Activated CD4-positive, alpha-beta T cell treated with anti-CD3 and anti-CD28 coated beads, Interleukin-2, amount 10 ng/mL, durations not matched to agents 7 days and 5 days (primary cell): ENCODE measurements at places on chromosomes 7 and 10. TPM values are rescaled to one million over a fixed set of nuclear protein-coding genes. Genes with fewer than 3 reads are reported as not detected.

CTAGE8 gene
- total RNA-seq = 0.97 TPM

OR2A42 gene
- total RNA-seq = 0.04 TPM

LRMDA gene
- not detected for total RNA-seq

FAM237B gene
- not detected for total RNA-seq

ZNF37A gene
- 22.3 TPM for total RNA-seq

SPDYE3 gene
- total RNA-seq = not detected

FAM131B gene
- total RNA-seq = 0.29 TPM

ITPRID1 gene
- not detected for total RNA-seq

PLEKHA8 gene
- total RNA-seq = 5.2 TPM

DNA sequence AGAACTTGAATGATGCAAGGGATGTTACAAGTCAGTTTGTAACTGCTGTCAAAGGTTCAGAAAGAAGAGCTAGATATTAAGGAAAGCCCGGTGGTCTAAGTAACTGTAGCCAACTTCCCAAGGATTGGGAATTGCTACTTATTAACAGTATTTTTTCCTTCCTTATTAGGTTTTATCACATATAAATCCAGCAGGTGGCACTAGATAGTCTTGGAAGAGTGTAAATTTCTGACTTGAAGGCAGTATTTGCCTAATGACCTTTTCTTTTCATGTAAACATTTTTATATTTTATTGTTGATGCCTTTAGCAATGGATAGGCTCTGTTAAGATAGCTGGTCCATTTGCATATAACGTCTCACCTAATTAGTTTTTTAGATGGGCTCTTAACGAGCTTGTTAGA lies 51.2 kb downstream of the ANLN start:
- DNase-seq = no peak

DNA sequence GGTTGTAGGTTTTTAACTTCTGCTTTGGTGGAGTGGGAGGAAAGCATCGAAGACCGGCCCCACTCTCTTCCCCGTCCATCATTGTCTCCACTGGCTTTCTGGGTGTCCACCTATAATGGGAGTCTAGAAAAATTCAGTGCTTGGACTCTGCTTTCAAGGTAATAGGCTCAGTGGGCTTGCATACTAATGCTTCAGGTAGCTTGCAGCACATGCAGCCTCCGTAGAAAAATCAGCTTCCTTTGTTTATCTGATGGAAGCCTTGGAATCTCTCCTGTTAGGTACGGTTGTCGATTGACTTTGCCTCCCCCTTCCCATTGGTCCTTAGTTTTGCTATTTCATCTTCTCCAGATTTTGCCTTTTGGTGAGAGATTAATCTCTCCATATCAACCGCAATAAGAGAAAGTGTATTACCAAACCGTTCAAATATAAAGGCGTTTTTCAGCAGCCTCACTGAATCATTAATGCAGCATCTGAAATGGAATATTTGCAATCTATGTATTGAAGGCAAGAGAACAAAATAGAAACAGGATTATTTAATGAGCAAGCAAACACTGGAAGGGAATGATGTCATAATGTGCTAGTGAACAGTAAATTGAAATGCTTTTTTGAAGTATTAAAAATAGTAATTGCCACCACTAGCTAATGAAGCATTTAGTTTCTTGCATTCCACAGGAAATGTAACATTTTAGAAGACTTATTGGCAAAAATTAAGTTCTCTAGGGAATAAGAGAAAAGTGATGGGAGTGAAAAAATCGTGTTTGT lies 944 bp downstream of the AVL9 start:
- DNase-seq = no peak

DNA sequence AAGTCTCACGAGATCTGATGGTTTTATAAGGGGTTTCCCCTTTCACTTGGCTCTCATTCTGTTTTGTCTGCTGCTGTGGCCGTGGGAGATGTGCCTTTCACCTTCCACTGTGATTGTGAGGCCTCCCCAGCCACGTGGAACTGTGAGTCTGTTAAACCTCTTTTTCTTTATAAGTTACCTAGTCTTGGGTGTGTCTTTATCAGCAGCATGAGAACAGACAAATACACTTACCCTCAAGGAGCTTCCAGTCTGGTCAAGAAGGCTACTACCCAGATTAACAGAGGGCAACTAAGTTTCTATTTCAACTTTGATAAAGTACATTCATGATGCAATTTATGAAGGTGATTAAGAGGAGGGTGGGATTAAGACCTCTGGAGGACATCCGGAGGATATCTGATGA lies 13.1 kb downstream of the SMKR1 start:
- DNase-seq = no peak

- no peak for DNase-seq
Observed at GRCh38 chr7:124697746-124698145, 67.8 kb downstream of the GPR37 start.

DNA sequence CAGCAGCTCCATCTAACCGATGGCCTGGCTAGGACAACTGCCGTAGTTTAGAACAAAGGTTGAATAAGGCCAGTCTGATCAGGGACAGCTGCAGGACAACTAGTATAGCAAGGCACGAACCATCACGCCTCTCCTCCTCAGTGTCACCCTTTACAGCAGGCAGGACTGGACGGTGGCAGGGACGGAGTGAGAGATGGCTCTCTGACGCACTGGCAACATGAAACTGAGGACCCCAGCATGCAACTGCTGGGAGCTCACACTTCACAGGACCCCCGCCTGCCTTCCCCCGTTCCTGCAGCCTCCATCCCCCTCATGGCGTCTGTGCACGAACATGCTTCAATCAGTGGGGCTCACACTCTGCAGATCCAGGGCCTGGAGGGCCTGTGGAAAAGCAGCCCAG lies 53.7 kb downstream of the ZRANB1 start:
- DNase-seq = no peak

DNA sequence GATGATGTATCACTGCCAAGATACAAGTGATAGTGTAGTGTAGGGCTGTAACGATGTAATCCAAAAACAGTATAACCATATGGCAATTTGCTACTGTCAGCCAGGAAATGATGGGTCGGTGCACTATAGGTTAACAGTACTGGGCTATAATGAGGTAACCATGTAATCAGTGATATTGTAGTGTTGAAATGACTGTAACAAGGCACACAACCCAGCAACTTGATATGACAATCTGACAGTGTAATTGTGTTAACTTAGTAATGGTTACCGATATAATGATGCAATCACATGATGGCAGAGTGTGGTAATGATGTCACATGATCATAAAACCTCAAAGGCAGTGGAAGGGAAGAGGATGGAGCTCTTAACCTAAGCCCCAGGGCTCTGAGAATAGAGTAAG lies 73.8 kb upstream of the SLF2 start:
- no peak for DNase-seq

GRCh38 chr10:103114876-103115275 lies 78.2 kb downstream of the NT5C2 start:
- no peak for DNase-seq

DNA sequence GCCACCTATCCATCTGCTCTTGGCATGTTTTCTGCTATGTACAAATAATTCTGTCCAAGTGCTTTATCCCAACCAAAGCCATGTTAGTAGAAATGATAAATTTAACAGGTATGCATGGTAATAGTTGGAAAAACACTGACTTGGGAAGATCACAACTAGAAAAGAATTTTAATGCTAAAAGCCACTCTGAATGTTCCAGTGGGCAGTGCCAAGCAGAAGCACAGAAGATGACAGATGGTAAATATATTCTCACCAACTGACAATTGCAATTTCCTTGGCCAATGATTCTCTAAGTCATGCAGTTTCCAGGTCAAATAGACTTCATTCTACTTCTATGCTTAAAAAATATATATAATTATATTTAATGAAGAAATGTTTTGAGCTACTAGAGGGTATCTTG lies 83.6 kb upstream of the SEMA3C start:
- DNase-seq = no peak

- DNase-seq = peak; percentile 63
Observed at GRCh38 chr7:148699024-148699781, 500 bp downstream of the CUL1 start.

DNA sequence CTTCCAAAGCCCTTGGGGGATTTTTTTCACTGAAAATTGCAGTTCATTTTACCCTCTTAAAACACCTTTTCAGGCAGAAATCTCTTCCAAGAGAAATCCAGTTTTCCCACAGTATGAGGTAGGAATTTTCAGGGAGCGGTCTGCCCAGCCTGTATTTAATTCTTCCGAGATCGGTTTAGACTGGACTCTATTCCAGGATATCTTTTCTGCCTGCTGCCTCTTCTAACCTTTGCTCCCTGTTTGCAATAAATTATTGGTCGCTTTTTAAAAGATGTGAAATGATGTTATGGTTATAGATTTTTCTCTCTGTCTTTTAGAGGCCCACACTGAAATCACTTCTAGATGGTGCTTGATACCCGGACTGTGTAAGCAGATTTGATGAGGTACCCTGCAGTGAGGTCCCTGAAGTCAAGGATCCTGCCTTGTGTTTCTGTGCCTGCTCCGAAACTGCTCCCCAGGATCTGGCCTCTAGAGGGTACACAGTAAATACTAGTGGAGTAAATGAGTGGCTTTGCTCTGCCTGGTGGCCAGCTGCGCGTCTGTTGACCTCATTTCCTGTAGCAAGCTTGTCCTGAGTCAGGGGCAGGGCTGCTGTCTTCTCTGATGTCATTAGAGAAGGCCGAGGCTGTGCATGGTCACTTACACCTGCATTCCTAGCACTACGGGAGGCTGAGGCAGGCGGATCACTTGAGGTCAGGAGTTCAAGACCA lies 191.6 kb downstream of the FANK1 start:
- no peak for DNase-seq

DNA sequence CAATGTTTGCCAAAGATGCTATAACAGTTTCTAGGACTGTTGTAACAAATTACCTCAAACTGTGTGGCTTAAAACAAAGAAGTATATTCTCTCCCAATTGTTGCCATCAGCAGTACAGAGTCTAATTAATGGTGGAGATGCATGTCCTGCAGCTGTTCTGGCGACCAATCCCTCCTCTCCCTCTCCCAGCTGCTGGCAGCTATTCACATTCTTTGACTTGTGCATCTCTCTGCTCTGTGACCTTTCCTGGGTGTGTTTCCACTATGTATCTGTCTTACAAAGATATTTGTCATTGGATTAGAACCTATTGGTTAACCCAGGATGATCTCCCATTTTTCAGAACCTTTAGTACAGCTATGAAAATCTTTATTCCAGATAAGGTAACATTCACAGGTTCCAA lies 561.7 kb upstream of the POM121L12 start:
- DNase-seq = no peak

DNA sequence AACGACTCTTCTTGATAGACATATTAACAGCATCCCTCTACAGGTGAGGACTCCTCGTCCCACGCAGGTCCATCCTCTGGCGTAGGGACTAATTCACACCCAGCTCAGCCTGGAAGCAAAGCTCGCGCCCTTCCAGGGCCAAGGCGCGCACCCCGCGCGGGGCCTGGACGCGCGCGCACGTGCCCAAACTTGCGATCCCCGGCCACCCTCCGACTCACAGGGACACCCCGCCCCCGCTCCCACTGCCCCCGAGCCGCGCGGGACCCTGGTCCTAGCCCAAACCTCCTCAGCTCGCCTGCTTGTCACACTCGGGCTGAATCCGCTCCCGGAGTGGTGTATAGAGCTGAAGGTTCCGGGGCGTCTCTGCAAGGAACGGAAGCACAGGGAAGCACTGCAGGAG lies 76.9 kb downstream of the ZNF248 start:
- no peak for DNase-seq

GRCh38 chr10:17790651-17791050 lies 18.5 kb upstream of the MRC1 start:
- no peak for DNase-seq

- DNase-seq = no peak
Observed at GRCh38 chr10:115056186-115056585, 37.0 kb upstream of the ATRNL1 start.

DNA sequence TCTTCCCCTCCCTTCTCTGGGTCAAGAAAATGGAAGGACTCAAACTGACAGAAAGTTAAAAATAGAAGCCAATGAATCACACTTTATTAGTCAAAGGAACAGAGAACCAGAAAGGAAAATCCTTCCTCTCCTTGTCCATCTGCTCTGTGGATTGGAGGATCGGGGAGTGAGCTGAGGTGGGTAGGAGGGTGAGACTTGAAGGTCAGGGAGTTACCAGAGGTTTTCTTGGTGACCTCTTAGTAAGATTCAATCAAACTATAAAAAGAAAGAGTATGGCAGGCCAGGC lies 12.2 kb downstream of the TLX1 start:
- no peak for DNase-seq

DNA sequence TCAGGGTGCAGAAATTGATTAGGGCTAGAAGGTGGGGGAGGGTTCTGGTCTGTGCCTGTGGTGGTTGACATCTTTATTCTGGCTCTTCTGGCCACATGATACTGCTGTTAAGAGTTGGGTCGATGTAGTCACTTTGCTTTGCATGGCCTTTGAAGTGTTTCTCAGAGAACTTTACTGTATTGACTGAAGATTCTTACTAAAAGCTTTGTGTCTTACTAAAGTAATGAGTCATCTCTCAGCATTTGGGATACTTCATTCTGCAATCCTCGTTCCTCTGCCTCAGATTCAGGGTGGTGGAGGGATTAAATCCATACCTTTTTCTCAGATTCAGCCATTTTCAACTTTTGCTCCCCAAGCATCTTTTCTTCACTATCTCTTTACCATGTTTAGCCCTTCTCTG lies 38.6 kb downstream of the STEAP4 start:
- DNase-seq = no peak

DNA sequence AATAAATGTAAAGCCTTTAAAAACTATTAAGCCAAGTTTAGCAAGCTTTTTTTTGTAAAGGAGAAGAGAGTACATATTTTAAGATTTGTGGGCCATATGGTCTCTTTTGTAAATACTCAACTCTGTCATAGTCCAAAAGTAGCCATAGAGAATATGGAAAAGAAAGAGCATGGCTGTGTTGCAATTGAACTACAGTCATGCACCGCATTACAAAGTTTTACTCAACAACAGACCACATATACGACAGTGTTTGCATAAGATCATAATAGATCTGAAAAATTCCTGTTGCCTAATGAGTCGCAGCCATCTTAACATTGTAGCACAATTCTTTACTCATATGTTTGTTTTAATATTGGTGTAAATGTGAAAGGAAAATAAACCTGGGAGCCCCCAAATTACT lies 440.8 kb downstream of the HTR7 start:
- DNase-seq = no peak

- DNase-seq = no peak
Observed at GRCh38 chr10:85645926-85646711, 720.5 kb downstream of the GRID1 start.

DNA sequence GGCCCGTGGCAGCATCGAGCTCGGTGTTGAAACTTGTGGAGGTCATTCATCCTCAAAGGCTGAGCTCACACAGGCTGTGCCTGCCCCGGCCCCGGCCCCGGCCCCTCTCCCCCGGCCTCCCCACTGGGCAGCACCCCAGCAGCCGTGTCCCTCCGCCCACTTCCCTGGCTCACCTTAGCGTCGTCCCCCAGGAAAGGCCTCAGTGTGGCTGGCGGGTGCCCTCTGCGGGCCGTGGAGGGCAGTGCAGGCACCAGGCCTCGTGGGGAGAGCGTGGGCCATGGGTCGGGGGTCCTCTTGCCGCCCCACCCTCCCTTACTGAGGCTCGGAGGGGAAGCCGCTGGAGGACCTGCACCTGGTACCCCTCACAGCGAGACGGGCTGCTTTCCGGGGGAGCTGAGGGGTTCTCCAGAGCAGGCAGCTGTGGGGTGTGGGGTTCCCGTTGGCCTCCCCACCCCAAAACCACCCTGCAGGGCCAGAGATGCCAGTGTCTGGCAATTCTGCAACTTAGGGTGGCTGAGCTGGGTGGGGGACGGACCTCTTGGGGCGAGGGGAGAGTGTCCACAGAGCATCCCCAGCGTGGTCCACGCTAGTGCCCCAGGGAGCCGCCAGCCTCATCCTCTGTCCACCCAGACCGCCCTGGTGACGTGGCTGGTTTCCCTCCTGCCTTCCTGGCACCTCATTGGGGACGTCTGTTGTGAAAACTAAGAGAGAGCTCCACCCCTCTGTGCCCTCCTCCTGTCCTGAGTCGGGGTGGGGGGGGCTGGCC lies 44.2 kb upstream of the DPYSL4 start:
- DNase-seq = peak; percentile 45
